ENCODE measurements at places on chromosomes 3 and 15.
A peak's percentile ranks its signal among the peaks of the same experiment; 100 is the strongest.

- DNase-seq, result no peak
These were observed 113.4 kb upstream of the MRPS22 start for GRCh38 chr3:139230391-139230790.

GRCh38 chr3:4522947-4523346 lies 29.8 kb downstream of the ITPR1 start:
- no peak for DNase-seq

DNA sequence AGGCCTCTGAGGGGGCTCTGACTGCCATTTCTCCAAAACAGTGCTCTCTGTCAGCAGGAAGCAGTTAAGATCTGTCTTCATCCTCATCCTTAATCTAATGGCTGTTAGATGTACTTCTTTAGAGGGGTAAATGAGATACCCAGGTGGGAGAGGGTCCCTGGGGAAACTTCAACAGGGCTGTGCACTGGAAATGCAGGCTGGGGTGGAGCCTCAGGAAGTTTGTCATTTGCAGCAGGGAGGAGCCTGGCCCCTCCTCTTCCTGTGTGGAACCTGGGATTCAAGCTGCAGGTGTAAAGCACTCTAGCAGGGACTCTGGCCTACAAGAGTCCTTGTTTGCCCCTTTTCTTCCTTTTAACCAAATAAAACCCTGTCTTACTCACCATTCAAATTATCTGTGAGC lies 1173.6 kb downstream of the OTOL1 start:
- DNase-seq, result no peak

DNA sequence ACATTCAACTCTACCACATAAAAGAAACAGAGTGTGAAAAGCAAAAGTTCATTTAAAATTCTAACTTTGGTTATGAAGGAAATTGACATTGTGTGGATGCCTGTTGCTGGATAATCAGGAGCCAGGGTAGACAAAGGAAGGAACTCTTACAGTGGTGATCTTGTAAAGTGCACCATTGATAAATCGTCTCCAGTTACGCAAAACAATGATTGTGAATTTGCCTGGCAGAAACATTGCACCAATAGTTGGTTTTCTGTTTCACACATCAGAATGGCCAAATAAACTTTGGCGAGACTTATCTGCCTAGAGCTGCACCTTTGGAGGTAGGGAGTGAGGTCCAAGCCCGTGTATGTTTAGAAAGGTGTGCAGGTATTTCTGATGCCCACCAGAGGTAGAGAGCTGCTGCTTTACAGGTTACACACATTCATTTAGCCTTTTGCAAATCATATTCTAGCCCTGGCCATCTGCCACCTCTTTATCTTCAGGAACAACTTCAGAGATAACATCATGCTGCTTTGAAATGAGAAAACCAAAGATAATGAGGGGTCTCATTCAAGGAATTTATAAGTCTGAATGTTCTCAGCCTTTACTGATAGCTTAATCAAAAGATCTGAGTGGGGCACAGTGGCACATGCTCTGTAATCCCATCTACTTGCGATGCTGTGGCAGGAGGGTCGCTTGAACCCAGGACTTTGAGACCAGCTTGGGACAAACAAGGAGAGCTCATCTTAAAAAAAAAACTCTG lies 47.4 kb upstream of the P3H2 start:
- DNase-seq, result no peak

GRCh38 chr3:189636048-189636447 lies 4.9 kb downstream of the TP63 start:
- DNase-seq, result no peak

DNA sequence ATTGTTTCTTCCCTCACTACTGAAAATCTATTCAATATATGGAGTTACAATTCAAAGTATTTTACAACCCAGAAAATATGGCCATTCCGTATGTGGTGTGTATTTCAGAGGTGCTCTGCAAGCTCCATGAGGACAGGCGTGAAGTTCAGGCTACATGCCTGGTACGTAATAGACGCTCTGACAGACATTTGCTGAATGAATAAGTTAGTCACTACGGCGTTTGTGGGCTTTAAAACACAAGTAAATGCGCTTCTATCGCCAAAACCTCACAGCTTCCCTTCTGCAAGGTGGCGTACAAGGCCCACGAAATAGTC lies 701 bp upstream of the TIPARP start:
- no peak for DNase-seq

DNA sequence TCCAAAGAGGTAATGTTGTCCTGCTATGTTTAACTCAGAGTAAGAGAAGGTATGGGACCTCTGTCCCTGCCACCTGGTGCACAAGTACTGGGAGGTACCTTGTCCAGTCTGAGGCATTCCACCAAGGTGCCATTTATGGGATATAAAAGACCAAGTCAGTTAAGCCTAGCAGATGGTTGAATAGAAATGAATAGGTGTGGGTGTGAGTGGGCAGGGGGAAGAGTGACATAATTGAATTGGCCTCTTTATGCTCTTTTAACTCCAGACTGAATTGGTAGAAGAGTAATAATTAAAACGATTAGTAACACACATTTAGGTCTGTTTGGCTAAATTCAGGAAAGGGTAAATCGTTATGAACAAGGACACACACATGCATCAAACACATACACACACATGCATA lies 562 bp downstream of the ADGRG7 start:
- DNase-seq, result no peak

DNA sequence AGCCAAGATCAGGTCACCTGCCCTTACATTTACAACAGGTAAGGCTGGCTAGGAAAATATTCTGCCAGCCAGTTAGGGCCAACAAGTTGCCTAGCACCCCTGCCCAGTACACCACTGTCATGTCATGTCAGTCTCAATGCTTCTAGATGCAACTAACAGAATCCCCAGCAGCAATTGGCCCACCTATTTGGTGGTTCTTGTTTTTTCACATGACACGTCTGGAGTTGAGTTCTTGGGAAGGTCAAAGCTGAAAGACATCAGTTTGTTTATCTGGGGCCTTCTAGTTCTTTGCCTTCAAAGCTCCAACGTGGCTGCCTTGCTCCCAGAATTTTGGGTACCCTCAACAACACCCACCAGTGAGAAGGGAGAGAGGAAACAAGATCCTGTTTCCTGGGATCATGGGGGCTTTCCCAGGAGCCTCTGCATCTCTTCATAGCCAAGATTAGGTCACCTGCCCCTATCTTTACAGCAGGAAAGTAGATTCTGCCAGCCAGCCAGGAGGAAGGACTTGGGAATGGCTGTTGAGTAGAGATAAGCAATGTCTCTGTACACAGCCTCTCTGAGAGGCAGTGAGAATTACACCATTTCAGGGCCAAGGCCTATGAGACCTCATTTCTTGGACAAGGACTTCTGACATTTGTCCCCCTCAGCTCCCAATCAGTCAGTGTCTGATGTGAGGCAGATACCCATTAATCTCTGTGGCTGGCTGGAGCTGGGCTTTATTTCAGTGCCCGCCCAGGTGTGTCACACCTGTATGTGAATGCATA lies 8.6 kb downstream of the GPX1 start:
- DNase-seq, result no peak

DNA sequence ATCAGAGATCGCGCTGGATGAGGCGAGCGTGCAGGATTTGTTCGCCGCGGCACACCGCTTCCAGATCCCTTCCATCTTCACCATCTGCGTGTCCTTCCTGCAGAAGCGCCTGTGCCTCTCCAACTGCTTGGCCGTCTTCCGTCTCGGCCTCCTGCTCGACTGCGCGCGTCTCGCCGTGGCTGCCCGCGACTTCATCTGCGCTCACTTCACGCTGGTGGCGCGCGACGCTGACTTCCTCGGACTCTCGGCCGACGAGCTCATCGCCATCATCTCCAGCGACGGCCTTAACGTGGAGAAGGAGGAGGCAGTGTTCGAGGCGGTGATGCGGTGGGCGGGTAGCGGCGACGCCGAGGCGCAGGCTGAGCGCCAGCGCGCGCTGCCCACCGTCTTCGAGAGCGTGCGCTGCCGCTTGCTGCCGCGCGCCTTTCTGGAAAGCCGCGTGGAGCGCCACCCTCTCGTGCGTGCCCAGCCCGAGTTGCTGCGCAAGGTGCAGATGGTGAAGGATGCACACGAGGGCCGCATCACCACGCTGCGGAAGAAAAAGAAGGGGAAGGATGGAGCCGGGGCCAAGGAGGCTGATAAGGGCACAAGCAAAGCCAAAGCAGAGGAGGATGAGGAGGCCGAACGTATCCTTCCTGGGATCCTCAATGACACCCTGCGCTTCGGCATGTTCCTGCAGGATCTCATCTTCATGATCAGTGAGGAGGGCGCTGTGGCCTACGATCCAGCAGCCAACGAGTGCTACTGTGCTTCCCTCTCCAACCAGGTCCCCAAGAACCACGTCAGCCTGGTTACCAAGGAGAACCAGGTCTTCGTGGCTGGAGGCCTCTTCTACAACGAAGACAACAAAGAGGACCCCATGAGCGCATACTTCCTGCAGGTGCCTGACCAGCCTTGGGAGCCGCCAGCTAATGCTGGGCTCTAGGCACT lies 819 bp downstream of the KLHL40 start:
- peak; percentile 18 for DNase-seq

GRCh38 chr15:92400980-92401787 lies 7.5 kb downstream of the ST8SIA2 start:
- no peak for DNase-seq

DNA sequence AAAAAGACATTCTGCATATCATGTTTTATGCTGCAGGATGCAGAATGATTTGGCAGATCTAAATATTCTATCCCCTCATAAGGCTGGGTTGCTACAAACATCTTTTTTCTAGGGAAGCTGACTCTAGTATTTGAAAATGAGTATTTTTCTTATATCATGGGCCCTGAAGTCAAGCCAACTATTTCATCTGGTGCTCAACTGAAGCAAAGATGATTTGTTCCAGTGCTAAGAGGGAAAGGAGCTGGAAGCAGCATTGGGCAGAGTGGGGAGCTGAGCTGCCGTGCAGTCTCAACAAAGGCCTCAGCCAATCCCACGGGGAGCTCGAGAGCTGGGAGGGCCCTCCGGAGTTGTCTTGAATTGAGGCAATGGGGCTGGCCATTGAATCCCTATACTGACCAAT lies 155.3 kb upstream of the SLCO3A1 start:
- no peak for DNase-seq

- no peak for DNase-seq
These were observed 22.1 kb upstream of the CDIN1 start for GRCh38 chr15:36557364-36557763.

GRCh38 chr3:192482809-192483208 lies 244.5 kb downstream of the FGF12 start:
- no peak for DNase-seq

GRCh38 chr3:121690777-121691405 lies 30.2 kb upstream of the HCLS1 start:
- DNase-seq, result no peak

GRCh38 chr3:165895919-165896318 lies 58.7 kb upstream of the BCHE start:
- DNase-seq, result no peak

DNA sequence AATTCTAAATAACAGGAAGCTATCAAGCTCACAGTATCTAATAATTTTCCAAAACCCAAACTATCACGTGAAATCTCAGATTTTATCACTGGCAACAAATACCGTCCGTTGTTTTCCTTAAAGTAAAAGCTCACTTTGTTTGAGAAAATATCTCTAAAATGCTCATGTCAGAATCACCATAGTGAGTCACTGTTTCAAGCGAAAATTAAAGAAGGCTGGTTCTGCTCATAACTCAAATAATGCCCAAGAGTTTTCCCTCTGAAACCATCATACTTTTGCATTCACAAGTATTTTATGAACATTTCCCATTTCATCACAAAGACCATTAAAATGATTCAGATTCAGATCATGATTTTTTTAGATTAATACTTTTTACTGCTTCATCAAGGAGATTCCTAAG lies 50.6 kb downstream of the TBL1XR1 start:
- DNase-seq, result no peak

- no peak for DNase-seq
These were observed 6.1 kb upstream of the USP8 start for GRCh38 chr15:50418041-50418583.

- DNase-seq, result no peak
These were observed 13.0 kb downstream of the MITF start for GRCh38 chr3:69752241-69752640.

- no peak for DNase-seq
These were observed 597 bp downstream of the P2RY12 start for GRCh38 chr3:151383956-151384355.

DNA sequence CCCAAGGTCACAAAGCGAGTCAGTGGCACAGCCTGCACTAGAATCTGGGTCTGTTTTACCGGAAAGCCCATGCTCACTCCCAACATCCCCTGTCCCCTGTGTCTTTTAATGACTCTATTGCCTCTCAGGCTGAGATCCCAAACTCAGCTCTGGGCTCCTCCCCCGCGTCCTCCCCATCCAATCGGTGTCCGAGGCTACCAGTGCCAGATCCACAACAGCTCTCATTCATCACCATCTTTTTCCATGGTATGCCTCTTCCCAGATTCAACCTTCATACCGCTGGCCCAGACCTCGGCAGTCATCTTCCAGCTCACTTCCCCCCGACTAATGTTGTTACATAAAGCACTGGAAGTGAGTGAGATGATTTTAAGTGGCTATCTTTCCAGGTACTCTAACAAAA lies 16.1 kb upstream of the KY start:
- no peak for DNase-seq

- DNase-seq, result no peak
These were observed 8.6 kb downstream of the NTRK3 start for GRCh38 chr15:88247914-88248313.

GRCh38 chr3:187986514-187986934 lies 167.4 kb upstream of the LPP start:
- no peak for DNase-seq

DNA sequence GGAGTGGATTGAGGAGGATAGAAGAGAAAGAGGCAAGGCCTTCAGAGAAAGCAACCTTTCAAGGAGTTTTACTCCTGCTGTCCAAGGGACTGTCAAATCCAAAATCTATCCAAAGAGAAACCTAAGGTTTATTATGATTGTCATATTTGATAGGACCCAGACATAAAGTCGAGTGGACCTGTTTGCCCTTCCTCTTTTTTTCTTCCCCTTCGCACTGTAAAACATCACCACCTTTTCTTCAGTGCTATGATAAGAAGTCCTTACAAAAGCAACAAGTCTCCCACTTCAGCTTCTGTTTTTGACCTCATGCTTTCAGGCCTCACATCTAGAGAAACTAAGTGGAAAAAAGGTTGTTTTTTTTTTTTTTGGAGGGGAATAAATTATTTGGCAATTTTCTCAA lies 73.0 kb downstream of the TRPC1 start:
- DNase-seq, result no peak

- DNase-seq, result no peak
These were observed 68.3 kb upstream of the COL8A1 start for GRCh38 chr3:99570061-99570460.

DNA sequence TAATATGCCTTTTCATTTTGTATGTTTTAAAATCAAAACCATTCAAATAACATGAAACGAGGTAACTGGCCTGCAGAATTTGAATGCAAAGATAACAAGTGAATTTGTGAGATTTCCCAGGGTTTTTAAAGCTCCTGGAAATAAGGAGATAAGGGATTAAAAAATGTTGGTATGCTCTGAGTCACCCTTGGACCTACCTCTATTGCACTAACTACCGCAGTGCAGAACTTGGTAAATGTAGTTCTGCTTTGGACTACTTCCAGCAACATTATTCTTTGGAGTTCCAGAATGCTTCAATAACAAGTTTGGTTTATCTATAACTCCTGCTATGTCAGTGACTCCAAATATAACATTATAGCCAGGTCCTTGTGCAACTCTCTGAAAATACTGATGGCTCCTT lies 201.7 kb downstream of the GAP43 start:
- no peak for DNase-seq
